Frontal cortex (tissue), 4 donors: ENCODE measurements at places on chromosomes 6 and 20. TPM values are rescaled to one million over a fixed set of nuclear protein-coding genes. Genes with fewer than 3 reads are reported as not detected.

DNA sequence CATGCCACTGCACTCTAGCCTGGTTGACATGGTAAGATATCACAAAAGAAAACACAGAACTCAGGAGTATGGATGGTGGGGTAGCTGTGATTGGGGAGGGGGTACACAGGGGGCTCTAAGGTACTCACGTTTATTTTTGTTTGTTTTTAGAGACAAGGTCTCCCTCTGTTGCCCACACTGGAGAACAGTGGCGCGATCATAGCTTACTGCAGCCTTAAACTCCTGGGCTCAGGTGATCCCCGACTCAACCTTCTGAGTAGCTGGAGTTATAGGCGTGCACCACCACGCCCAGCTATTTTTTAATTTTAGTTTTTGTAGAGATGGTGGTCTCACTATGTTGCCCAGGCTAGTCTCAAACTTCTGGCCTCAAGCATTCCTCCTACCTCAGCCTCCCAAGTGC lies 29.3 kb downstream of the BCL2L1 start:
- no peak for DNase-seq

DNA sequence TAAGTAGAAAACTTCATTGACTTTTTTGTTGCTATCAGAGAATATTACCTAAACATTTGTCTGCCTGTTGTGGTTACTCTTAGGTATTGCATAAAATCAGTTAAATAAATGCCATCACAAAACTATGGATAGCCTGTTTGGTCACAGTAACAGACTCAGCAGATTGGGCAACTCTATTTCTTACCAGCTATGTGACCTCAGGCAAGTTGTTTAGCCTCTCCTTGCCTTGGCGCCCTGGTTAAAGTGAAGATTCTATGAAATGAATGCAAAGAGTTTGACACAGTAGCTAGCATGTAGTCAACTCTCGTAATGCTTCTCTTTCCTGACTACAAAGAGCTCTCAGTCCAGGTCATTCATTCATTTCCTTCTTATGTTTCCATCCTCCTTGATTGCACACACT lies 82.5 kb upstream of the ID4 start:
- DNase-seq = no peak

GRCh38 chr6:55868771-55869479 lies 6.5 kb downstream of the BMP5 start:
- DNase-seq = no peak

DNA sequence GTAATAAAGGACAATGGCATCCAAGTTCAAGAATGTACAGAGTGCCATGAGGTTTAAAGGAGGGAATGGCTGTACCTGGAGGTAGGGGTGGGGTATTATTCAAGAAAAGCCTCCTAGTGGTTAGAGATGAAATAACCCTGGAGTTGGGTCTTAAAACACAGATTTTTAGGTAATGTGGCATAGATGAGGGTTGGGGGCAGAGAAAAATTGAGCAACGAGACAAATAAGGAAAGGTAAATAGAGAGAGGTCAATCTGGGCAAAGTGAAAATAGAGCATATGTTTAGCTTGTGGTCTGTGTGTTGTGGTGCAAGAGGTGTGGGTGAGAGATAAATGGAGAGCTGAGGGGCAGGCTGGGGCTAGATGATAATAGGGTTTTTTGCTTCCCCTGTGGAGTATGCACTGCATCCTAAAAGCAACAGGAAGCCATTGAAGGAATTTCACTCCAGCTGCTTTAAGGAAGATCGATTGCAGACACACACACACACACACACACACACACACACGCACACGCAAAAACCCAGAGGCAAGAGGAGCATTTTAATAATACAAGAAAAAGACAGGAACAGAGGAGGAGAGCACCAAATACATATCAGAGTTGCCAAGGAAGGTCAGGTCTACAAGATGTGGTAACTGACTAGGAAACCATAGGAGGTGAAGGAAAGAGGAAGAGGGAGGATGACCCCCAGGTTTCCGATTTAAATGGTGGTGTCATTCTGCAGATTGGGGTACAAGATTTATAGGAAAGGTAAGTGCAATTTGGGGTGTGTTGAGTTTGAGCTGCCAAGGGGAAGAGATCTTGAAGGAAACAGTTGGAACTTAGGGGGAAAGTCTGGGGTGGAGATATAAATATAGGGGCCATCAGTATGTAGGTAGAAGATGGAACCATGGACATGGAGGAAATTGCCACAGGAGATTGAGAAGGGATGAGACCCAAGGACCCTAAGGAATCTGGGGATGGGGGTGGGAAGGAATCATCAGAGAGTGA lies 31.3 kb upstream of the ADGRF1 start:
- DNase-seq = no peak

- DNase-seq = no peak
These were observed 61.7 kb upstream of the EMILIN3 start for GRCh38 chr20:41428285-41428684.

DNA sequence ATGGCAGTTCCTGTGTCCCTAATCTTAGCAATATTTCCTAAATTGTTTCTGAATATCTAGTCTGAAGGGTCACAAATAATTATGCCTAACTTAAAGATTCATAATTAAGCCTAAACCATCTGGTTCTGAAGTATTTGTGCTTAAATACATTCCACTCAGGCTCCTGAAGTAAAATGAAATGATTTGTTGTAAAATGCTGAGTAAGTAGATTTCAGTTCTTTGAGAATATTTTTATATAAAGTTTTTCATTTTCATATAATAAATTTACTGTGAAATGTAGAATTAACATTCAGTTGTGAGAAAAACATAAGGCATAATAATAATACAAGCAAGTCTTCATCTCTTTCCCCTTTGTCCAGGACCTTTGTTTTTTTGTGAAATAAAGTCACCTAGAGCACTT lies 330.6 kb upstream of the IMPG1 start:
- DNase-seq = no peak

GRCh38 chr20:12276011-12276673 lies 358.4 kb downstream of the BTBD3 start:
- no peak for DNase-seq

RBM24 gene
- total RNA-seq = 31.4 TPM

GSTA4 gene
- total RNA-seq = 119 TPM

GRCh38 chr6:35993150-35993549 lies 31.3 kb downstream of the SLC26A8 start:
- DNase-seq = no peak

C6orf132 gene
- total RNA-seq = under 0.01 TPM

GRCh38 chr6:16723402-16723801 lies 37.9 kb downstream of the ATXN1 start:
- DNase-seq = no peak
